ENCODE measurements at places on chromosomes 4 and X. TPM values are rescaled to one million over a fixed set of nuclear protein-coding genes. Genes with fewer than 3 reads are reported as not detected.

Gene SSX1
- not detected for total RNA-seq

GRCh38 chr4:177302371-177303100 lies 7.1 kb upstream of the NEIL3 start:
- peaks cover 1% of the 10 kb centered on the region for H3K36me3 ChIP-seq
- H3K27ac ChIP-seq: no peak overlapping the region
- no peak overlapping the region for H3K4me3 ChIP-seq
- H3K27me3 ChIP-seq: peaks cover 5% of the 10 kb centered on the region
- no peaks in the 10 kb centered on the region for H3K4me1 ChIP-seq

Gene TLR2
- total RNA-seq: 0.97 TPM

Gene AR
- not detected for total RNA-seq

Gene ZNF718
- 11.8 TPM for total RNA-seq

Gene PCSK1N
- 0.33 TPM for total RNA-seq

- H3K27ac ChIP-seq: no peak overlapping the region
- H3K36me3 ChIP-seq: no peaks in the 10 kb centered on the region
- no peak overlapping the region for H3K4me3 ChIP-seq
- DNase-seq: no peak
Measured at GRCh38 chrX:102976286-102976685, 39.2 kb downstream of the RAB40AL start.

- no peaks in the 10 kb centered on the region for H3K4me1 ChIP-seq
- no peak for DNase-seq
- H3K27me3 ChIP-seq: peaks cover 4% of the 10 kb centered on the region
- H3K4me3 ChIP-seq: no peak overlapping the region
Measured at GRCh38 chrX:53511322-53511721, 77.2 kb upstream of the HSD17B10 start.

Gene BEX5
- 1.5 TPM for total RNA-seq

Gene AKAP17A
- total RNA-seq: 66.5 TPM

Gene TMEM35A
- not detected for total RNA-seq

DNA sequence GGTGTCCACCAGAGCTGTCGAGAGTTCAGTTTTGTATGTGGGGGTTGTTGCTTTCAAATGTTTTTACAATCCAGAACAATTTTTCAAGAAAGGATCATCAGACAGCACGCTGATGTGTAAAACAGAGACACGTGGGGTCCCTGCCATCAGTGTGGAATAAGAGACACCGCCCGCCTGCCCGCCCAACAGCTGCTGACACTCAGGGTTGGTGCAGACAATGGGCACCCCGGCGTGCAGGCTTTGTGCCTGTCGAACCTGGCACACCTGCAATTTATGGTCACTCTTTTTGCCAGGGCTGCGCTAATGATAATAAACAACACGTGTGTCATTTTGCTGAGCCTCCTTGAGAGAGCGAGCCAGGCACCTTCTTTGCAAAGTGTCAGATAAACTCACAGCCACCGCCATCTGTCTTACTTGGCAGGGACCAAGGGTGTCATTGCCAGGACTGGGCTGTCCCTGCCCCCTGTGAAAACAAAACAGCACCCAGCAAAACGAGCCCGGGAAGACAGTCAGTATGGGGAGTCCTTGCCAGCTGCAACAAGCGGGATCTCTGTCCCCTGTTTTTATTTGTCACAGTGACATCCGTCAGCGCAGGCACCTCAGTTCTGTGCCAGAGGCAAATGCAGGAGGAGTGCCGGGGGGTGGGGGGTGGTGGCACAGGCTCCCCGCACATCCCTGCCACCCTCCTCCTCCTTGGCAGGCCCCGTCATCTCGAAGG lies 69.1 kb downstream of the PSAPL1 start:
- DNase-seq: no peak
- no peak overlapping the region for H3K4me3 ChIP-seq
- no peaks in the 10 kb centered on the region for H3K27me3 ChIP-seq
- no peaks in the 10 kb centered on the region for H3K36me3 ChIP-seq
- no peak overlapping the region for H3K27ac ChIP-seq
- no peaks in the 10 kb centered on the region for H3K4me1 ChIP-seq

Gene NDST3
- not detected for total RNA-seq

DNA sequence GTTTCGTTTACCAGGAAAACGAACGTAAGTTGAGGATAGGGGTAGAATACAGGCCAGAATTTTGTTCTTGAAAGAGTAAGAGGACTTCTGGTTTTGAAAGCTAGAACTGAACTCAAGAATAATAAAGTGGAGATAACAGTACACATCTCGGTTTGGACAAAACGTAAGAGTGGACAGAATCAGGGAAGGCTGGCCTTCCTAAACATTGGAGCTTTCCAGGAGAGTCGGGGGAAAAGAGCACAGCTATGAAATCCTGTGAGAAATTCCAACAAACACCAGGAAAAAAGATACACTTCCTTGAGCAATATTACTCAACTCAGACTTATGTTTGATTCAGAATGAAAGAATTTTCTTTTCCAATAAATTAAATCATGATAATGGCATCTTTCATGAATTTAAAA lies 1.2 kb downstream of the CTSO start:
- H3K4me1 ChIP-seq: peaks cover 17% of the 10 kb centered on the region
- H3K27ac ChIP-seq: no peak overlapping the region
- no peaks in the 10 kb centered on the region for H3K36me3 ChIP-seq
- no peak for DNase-seq

GRCh38 chr4:69642961-69643360 lies 3.5 kb upstream of the UGT2A2 start:
- no peaks in the 10 kb centered on the region for H3K36me3 ChIP-seq
- peaks cover 5% of the 10 kb centered on the region for H3K27me3 ChIP-seq
- no peak overlapping the region for H3K27ac ChIP-seq
- DNase-seq: no peak
- no peak overlapping the region for H3K4me3 ChIP-seq

GRCh38 chrX:110992611-110993010 lies 103.4 kb upstream of the PAK3 start:
- no peaks in the 10 kb centered on the region for H3K4me1 ChIP-seq
- no peak overlapping the region for H3K27ac ChIP-seq
- peak; percentile 15 for DNase-seq

DNA sequence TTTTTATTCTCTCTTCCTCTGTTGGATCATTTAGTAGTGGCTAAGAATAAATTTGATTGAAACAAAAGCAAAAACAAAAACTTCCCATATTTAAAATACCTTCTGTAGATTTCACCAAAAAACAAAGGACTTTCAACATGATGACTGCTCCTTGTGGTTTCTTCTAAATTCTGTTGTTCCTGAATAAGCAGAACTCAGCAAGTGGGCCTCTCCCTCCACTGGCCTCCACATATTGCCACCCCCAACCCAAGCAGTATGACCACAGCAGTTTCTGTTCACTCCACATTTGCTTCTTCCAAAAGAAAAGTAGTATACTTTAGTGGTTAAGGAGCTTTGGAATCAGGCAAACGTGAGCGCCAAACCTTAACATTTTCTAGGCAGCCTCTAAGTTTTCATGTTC lies 114.7 kb downstream of the COX18 start:
- no peaks in the 10 kb centered on the region for H3K27me3 ChIP-seq
- H3K27ac ChIP-seq: no peak overlapping the region
- no peak for DNase-seq
- no peak overlapping the region for H3K4me3 ChIP-seq
- H3K36me3 ChIP-seq: no peaks in the 10 kb centered on the region

Gene SFRP2
- total RNA-seq: not detected

DNA sequence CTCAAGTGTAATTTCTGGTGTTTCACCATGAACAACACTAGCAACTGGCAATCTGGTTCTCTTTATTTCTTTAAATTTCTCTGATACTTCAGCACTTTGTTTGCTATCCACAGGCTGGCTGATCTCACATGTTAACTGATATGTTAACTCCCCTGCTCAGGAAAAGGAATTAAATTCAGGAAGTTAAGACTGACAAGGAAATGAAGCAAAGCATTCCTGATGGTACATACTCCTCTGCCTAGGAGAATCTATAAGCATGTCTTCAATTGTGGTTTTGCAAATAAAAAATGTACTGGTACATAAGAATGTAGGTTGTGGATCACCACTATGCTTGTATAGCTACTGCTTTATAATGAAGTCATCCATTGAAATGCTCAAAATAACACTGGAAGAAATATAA lies 1119.2 kb upstream of the INTU start:
- no peak overlapping the region for H3K4me3 ChIP-seq
- no peaks in the 10 kb centered on the region for H3K4me1 ChIP-seq
- H3K27me3 ChIP-seq: no peaks in the 10 kb centered on the region
- no peak for DNase-seq
- no peaks in the 10 kb centered on the region for H3K36me3 ChIP-seq

DNA sequence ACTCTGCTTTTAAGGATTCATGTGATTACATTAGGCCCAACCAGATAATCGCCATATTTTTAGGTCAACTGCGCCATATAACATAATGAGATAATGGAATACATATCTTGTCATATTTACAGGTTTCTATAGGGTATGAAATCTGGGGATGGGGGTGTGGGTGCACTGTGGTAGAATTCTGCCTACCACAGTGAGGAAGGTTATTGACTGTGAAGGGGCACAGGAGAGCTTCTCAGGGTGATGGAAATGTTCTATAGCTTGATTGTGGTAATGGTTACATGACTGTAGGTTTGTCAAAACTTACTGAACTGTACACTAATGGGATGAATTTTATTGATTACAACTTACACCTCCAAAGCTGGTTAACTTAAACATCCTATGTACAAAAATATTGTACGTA lies 15.9 kb downstream of the USP53 start:
- H3K4me1 ChIP-seq: peaks cover 8% of the 10 kb centered on the region
- H3K27ac ChIP-seq: no peak overlapping the region
- H3K36me3 ChIP-seq: peaks cover 9% of the 10 kb centered on the region
- H3K27me3 ChIP-seq: no peaks in the 10 kb centered on the region

DNA sequence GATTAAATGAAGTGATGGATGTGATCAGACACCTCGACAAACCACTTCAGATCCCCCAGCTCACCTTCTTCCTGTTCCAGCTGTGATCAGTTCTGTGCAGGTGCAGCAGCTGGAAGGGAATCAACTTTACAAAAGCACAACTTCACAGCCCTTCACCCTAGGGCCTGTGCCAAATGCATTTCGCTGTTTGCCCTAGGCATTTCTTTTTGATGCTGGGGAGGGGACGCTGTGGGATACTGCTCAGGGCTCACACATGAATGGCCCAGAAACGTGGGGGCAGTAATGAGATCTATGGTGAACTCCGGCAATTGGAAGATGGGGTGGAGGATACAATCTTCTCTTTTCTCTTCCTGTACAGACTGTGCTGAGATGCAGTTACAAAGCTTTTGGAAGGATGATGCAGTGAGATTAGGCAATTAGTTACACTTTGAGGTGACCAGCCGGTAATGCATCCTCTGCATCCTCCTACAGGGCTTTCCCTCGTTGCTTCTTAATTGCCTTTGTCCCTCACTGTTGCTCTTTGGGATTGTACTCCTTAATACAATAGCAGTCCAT lies 215.1 kb upstream of the PITX2 start:
- no peak overlapping the region for H3K27ac ChIP-seq
- H3K4me1 ChIP-seq: no peaks in the 10 kb centered on the region
- no peaks in the 10 kb centered on the region for H3K36me3 ChIP-seq
- no peaks in the 10 kb centered on the region for H3K27me3 ChIP-seq
- no peak for DNase-seq

Gene UGT2B15
- total RNA-seq: not detected

Gene CRMP1
- total RNA-seq: 0.12 TPM

Gene UGT2B7
- total RNA-seq: not detected

DNA sequence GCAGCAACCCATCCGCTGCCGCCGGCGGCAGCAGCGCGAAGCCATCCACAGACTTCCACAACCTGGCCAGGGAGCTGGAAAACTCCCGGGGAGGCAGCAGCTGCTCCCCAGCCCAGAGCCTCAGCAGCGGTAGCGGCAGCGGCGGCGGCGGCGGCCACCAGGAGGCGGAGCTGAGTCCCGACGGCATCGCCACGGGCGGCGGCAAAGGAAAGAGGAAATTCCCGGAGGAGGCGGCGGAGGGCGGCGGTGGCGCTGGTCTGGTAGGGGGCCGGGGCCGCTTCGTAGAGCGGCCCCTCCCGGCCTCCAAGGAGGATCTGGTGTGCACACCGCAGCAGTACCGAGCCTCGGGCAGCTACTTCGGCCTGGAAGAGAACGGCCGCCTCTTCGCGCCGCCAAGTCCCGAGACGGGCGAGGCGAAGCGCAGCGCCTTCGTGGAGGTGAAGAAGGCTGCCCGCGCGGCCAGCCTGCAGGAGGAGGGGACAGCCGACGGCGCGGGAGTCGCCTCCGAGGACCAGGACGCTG lies 4.9 kb downstream of the PRDM8 start:
- peak overlapping the region; percentile 63 for H3K27ac ChIP-seq
- H3K4me3 ChIP-seq: peak overlapping the region; percentile 70
- H3K36me3 ChIP-seq: peaks cover 23% of the 10 kb centered on the region
- peaks cover 43% of the 10 kb centered on the region for H3K27me3 ChIP-seq

DNA sequence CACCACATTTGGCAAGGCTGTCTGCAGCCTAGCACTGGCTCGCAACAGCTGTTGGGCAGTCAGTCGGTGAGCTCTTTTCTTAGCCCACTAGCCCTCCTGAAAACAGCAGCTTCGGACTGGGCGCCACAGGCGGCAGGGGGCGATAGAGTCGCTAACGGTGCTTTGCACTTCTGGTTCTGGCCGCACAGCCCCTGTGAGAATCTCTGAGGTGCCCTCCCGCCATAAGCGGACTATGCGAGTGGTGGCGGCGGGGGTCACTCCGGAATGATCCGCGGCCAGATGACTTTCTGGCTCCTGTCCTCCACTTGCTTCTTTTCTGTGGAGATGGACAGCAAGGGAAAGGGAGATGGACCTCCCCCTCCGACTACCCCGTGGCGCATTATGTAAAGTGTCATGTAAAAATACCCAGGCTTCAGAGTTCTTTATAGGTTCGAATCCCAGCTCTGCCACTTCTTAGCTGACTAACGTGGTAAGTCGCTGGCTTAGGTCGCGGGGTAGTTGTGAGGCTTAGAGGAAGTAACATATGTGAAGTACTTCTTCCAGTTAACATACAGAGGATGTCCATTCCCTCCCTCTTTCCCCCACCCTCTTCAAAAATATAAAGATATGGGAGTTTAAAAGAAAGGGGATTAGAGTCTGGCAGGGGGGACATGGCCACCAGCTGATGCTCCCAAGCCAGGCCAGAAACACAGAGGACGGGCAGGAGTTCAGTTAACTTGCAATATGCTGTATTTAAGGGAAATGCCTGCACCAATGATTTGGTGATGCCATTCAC lies 11.0 kb downstream of the ARHGAP36 start:
- no peak overlapping the region for H3K27ac ChIP-seq
- DNase-seq: no peak

Gene CD38
- total RNA-seq: 87.4 TPM

Gene PABPC1L2A
- total RNA-seq: not detected

Gene SATL1
- total RNA-seq: not detected

Gene MCUB
- 132 TPM for total RNA-seq

GRCh38 chr4:55733932-55734331 lies 85.7 kb upstream of the EXOC1L start:
- no peaks in the 10 kb centered on the region for H3K36me3 ChIP-seq
- no peak overlapping the region for H3K4me3 ChIP-seq
- H3K27ac ChIP-seq: no peak overlapping the region
- DNase-seq: no peak
- no peaks in the 10 kb centered on the region for H3K4me1 ChIP-seq

Gene ZNF827
- total RNA-seq: 12.2 TPM

Data from activated CD4-positive, alpha-beta T cell treated with anti-CD3 and anti-CD28 coated beads, Interleukin-2, amount 10 ng/mL, durations not matched to agents 7 days and 5 days (primary cell).